Urinary bladder (tissue), 4 donors: ENCODE measurements at places on chromosomes 5 and 9. TPM values are rescaled to one million over a fixed set of nuclear protein-coding genes. Genes with fewer than 3 reads are reported as not detected.

- DNase-seq: no peak
Measured at GRCh38 chr9:2016408-2017330, 1.5 kb downstream of the SMARCA2 start.

DNA sequence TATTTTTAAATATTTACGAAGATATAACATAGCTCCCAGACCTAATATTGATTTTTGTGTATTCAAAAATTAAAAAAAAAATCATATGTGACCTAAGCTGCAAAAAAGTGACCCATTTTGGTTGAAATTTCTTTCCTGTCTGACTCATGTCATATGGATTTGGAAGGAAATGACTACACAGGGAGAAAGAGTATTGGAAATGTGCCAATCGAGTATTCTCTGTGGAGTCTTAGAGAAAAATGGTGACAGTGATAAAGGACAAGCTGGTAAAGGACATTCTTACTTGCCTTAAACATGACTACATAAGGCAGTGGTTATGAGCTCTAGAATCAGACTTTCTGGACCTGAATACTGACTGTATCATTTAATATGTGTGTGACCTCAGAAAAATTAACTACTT lies 262.9 kb upstream of the PTPRD start:
- no peak for DNase-seq

Gene GMCL2
- polyA plus RNA-seq: not detected

- no peak for DNase-seq
Measured at GRCh38 chr5:38468202-38468673, 88.2 kb downstream of the LIFR start.

DNA sequence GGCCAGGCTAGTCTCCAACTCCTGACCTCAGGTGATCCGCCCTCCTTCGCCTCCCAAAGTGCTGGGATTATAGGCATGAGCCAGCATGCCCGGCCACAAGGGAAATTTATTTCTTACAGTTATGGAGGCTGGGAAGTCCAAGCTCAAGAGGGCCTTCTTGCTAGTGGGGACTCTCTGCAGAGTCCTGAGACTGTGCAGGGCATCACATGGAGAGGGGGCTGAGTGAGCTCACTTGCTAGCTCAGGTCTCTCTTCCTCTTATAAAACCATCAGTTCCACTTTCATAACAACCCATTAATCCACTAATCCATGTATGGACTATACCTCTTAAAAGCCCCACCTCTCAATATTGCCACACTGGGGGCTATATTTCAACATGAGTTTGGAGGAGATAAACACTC lies 5.1 kb upstream of the SPIN1 start:
- DNase-seq: no peak

- DNase-seq: peak; percentile 59
Measured at GRCh38 chr5:66595756-66596635, at the start of gene MAST4. Gene MAST4 (plus strand): TSS chr5:66596393. CDS start chr5:66596656, 263 bp downstream.

GRCh38 chr9:127567035-127567729 lies 44.9 kb upstream of the STXBP1 start:
- no peak for DNase-seq

GRCh38 chr5:149228618-149229297 lies 42.9 kb upstream of the AFAP1L1 start:
- DNase-seq: peak; percentile 47

Gene SLIT3
- polyA plus RNA-seq: 64.7 TPM

- DNase-seq: no peak
Measured at GRCh38 chr5:5164163-5164562, 24.0 kb downstream of the ADAMTS16 start.

Gene SPINK1
- polyA plus RNA-seq: 393 TPM

DNA sequence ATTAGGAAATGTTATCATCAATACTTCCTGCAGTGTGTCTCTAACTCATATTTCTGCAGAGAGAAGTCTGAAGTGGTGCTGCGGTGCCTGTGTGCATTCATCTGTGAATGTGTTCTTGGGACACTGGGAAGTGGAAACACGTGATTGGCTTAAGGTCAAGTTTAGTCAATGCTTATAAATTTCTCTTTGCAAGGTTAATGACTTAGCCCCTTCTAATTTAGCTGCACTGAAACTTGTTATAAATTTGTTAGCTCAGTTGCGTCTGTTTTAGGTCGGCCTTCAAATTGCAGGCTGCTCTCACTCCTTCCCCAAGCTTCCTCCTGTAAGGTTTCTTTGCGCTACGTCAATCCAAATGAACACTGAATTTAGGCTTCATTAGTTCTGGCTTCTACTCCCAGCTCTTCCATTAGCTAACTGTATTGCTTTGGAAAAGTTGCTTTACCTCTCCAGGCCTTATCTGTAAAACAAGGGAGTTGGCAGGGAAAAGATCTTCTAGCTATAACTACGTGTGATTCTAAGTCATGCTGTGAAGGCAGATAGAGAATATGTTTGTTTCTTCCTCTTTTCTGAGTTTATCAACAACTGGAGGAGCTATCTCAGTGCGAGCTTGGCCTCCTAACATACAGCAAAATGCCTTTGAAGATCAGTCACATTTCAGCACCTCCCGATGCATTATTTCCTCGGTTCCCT lies 341.8 kb downstream of the NFIB start:
- no peak for DNase-seq

Gene PRRX2
- polyA plus RNA-seq: 15.8 TPM

Gene RNF183
- polyA plus RNA-seq: 0.15 TPM

Gene SLC6A7
- 0.01 TPM for polyA plus RNA-seq

DNA sequence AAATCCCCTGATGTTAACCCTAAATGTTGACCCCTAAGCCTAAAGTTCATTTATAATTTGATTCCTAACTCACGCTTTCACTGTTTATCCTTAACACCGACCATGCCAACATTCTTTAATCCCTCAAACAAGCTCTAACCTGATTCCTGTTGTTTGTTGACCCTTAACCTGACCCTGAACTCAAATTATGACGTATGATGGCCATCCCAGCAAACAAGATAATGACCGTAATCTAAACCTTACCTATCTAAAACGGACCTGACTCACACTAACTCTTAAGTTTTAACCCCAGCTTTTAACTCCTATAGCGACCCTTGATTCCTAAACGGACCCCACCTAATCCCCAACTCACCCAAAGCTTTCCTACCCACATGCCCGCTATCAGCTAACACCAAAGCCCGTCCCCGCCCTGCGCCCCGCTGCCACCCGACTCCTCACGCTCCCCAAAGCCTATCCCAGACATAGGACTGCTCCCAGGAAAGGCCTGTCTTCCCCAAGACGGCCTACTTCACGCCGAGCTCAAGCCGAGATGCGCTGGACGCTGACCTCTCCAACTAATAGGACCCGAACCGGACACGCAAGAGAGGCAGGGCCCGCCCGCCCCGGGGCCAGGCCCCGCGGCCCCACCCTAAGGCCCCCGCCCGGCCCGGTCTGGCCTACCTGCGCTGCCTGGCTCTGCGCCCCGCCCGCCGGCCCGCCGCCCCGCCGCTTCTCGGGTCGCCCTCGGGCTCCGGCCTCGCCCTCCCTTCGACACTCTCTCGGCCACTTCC lies 395 bp downstream of the TLN1 start:
- no peak for DNase-seq

Gene SMIM3
- 37.1 TPM for polyA plus RNA-seq

DNA sequence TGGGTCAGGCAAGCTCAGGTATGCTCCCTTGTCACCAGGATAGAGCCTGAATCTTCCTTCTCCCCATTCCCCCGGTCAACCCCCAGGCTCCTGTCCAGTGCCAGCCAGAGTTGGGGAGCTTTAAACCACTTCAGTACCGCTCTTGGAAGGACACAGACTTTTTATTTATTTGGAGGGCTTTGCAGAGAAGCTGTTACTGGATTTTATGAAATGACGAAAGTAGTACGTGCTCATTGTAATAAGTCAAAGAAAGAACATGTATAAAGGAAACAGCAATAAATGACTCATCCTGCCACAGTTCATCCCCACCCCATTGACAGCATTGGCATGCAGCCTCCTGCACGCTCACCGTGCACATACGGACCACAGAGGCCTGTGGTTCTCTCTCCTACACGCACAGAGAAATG lies 230.3 kb downstream of the AUH start:
- DNase-seq: peak; percentile 26

DNA sequence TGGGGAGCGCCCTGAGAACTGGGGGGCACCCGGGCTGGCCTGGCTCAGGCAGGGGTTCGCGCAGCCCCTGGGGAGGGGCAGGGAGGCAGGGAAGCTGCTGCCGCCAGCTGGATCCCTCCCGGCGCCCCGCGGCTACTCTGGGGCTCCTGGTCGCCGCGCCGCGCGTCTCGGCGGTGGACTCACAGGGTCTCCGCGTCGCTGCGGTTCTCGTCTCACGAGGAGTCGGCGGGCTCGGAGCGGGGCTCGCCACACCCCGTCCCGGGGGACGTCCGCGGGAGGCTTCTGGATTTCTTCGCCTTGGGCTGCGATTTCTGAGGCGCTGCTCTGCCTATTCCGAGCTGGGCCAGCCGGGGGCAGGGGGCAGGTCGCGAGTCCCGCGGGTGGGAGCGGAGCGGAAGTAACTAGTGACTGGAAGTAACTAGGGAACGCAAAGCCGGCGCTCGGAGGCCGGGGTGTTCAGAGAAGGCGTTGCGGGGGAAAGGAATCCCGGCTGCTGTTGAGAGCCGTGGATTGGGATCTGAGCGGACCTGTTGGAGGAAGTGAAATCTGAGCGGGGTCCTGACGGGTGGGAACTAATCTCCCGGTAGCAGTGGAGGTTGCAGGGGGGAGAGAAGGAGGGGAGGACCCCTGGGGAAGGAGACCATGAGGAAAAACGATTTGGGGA lies 511 bp downstream of the CYSTM1 start:
- DNase-seq: no peak

Gene IL5
- not detected for polyA plus RNA-seq

GRCh38 chr5:31626604-31627234 lies 12.2 kb upstream of the PDZD2 start:
- no peak for DNase-seq

Gene LCN15
- not detected for polyA plus RNA-seq

DNA sequence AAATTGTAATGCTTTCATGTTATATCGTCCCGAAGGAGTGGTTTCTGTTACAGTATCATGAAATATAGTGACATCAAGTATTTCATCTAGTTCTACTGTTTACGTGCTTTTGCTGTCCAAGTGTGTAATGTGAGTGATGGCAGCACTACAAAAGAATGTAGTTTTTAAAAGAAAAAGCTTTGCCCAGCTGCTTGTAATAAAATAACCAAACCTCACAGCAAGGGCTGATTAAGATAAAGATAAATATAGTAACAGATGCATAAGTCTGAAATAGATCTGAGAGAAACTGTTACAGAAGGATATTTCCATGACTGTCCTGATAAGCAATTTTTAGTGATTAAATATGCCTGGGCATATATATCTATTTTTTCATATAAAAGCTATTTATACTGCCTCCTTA lies 106.4 kb downstream of the AUH start:
- no peak for DNase-seq

GRCh38 chr5:103294906-103295305 lies 36.3 kb downstream of the MACIR start:
- no peak for DNase-seq
